ENCODE measurements at places on chromosomes 5 and 9.

GRCh38 chr5:10334831-10335230, 18.7 kb upstream of the MARCHF6 start:
- DNase-seq: no peak

GRCh38 chr5:16934123-16934522, 2.0 kb downstream of the MYO10 start:
- peak; percentile 86 for DNase-seq

- DNase-seq: no peak
Observed at GRCh38 chr9:32877103-32877502, 93.8 kb downstream of the TMEM215 start.

DNA sequence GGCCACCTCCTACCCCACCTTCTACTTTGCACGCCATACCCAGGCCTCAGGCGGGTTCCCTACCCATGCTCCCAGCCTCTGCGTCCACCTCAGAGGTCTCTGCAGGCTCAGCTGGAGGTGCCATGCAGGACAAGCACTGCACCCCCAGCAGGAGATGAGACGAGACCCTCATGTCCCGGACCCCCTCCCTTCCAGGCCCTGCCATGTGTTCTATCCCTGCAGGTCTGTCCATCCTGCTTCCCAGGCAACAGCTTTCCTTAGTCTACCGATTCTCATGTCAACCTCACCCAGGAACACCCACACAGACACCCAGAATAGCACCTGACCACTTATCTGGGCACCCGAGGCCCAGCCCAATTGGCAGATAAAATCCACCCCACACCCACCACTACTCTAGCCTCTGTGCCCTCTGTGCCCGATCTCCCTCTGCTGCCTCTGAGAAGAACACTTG, 52.1 kb downstream of the SEMA4D start:
- DNase-seq: no peak

DNA sequence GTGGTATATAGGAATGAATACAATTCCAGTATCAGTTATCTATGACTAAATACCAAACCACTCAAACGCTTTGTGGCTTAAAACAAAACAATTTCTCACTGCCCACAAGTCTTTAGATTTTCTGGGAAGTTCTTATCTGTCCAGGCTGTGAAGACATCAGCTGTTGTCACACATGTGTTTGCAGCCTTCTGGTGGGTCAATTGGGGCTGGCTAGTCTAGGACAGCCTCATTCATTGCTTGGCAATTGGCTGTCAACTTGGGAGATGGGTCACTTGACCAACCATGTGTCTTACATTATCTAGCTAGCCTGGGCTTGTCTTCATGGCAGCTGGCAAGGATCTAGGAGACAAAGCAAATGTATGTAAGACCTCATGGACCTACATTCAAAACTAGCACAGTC, 53.8 kb upstream of the PAPPA start:
- no peak for DNase-seq

DNA sequence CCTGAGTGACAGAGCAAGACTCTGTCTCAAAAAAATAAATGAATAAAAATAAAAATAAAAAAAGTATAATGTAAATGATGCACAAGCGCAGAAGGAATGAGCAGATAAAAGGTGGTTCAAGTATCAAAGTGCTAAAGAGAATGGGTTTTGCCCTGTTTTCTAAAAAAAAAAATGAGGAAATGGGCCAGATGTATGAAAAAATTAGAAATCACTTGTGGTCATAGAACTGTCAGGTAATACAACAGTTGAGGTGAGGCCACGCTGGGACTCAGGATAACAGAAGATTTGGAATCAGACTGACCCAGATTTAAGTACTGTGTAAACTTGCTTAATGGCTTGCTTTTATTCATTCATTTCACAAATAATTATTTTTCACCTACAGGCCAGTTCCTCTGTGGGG, 69.8 kb downstream of the MAPKAP1 start:
- DNase-seq: no peak

DNA sequence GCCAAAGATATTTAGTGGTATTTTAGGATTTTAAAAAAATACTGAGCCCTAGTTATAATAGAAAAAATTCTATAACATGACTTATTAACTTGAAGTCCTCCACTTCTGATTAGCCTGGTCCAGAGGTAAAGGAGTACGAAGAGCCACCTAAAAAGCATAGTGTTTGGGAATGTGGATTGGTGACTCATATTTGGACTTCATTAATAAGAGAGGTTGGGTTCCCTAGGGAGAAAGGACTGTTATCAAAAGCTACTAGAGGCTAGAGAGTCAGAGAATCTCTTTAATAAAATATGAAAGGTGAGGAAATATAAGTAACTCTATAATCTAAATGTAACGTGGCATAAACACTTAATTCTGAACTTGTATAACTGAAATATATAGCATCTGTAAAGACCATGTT, 180.7 kb upstream of the TARS1 start:
- no peak for DNase-seq

- no peak for DNase-seq
Observed at GRCh38 chr9:82524407-82524806, 535.8 kb downstream of the SPATA31D1 start.

DNA sequence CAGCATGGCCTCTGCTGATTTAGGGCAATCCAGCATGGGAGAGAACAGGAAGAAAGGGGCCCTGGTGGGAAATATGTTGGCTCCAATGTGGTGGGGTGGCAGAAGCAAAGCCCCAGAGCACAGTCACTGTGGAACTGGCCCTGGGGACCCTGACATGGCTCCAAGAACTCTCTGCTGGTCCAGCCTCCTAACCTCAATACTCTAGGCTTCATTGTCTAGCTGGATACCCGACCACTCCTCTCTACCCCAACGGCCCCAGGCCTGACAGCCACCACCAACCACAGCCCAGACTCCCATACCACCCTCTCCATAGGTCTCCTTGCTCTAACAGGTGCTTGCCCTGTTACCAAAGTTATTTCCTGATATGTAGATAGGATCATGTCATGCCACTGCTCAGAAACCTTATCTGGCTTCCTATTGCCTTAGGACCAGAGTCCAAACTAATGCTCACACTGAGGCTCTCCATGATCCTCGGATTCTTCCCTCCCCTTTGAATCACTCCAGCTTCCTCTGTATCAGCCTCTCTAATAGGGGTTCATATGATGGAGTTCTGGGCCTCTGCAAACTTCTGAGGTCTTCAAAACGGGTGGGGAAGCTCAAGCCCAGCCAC, 12.9 kb downstream of the ACSL6 start:
- DNase-seq: no peak

GRCh38 chr9:137789295-137789895, 88.2 kb upstream of the CACNA1B start:
- DNase-seq: no peak

GRCh38 chr5:57411982-57412381, 70.6 kb downstream of the ACTBL2 start:
- no peak for DNase-seq

- DNase-seq: no peak
Observed at GRCh38 chr5:172567843-172568242, 73.2 kb upstream of the NEURL1B start.

GRCh38 chr9:132840980-132841379, 37.1 kb downstream of the AK8 start:
- DNase-seq: no peak

DNA sequence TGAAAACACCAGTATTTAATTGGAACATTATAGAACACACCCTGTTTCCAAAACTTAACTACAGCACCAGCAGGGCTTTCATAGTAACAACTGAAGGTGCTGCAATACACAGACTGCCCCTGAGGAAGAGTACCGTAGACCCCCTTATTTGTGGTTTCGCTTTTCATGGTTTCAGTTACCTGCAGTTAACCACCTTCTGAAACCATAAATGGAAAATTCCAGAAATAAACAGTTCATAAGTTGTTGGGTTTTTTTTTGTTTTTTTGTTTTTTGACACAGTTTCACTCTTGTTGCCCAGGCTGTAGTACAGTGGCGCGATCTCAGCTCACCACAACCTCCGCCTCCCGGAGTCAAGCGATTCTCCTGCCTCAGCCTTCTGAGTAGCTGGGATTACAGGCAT, 9.5 kb upstream of the GLDC start:
- DNase-seq: no peak

GRCh38 chr5:5135957-5136676, 4.0 kb upstream of the ADAMTS16 start:
- no peak for DNase-seq

- DNase-seq: no peak
Observed at GRCh38 chr9:120839146-120839545, 3.6 kb downstream of the PSMD5 start.

GRCh38 chr5:11609570-11610303, 294.5 kb downstream of the CTNND2 start:
- no peak for DNase-seq

DNA sequence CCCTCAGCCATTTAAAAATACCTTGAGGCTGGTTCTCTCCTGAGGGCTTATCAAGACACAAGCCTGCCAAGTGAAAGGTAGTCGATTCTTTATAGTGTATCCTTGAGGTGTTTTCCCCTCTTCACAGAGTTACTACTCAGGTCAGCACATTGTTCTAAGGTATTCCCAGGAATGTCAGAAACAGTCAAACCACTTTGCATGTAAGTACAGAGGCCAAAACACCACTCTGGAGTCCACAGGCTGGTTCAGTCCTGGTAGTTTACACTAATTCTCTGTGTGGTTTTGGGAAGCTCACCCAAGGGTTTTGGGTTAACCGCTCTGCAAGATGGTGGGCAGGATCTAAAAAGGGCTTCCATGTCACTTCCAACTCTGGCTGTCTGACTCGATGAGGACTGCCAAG, 162.3 kb upstream of the PPP2R2B start:
- DNase-seq: no peak

GRCh38 chr9:636931-637591, 204.4 kb upstream of the DMRT1 start:
- DNase-seq: no peak

GRCh38 chr9:109792951-109793546, 13.1 kb downstream of the PALM2AKAP2 start:
- DNase-seq: no peak

GRCh38 chr9:106479679-106480078, 383.3 kb upstream of the ZNF462 start:
- DNase-seq: no peak

DNA sequence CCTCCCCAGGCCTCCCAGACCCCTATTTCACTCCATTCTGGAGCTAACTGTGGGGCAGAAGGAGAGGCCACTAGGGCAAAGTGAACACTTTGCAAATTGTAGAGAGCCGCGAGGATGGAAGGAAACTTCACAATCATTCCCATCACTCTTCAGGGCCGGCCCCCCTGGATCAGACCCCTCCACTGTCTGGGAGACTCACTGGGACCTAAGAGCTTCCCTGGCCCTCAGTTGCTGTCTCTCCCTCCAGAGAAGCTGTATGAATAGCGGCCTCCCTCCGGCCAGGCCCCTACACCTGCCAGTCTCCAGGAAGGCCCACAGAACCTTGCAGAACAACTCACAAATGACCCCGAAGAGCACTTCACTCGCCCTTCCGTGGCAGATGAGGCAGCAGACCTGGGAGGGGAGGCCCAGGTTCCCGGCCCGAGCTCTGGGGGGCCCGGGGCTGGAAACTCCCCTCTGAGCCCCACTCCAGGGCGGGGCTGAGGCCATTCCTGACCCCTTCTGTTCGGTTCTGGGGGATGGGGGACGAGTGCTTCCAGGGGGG, 141.9 kb upstream of the IER5L start:
- DNase-seq: peak; percentile 41

- no peak for DNase-seq
Observed at GRCh38 chr9:27425827-27426510, 98.1 kb upstream of the IFNK start.

GRCh38 chr5:148452499-148453193, 68.9 kb downstream of the FBXO38 start:
- DNase-seq: no peak

DNA sequence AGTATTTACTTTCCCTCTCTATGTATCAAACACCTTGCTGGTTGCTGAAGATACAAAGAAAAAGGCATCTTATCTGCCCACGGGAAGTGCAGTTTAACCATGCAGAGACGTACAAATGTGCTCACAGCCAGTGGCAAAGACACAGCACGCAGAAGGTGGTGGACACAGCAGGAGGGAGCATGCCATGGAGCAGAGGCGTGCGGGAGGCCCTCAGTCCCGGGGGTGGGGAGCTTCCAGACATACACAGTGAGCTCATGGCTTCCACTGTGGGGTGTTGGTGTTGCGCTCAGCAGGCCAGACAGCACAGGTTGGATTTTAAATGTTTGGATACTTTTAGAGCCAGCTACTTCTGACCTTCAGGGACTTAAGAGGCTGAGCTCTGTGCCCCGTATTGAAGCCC, 8.8 kb upstream of the BARX1 start:
- peak; percentile 34 for DNase-seq

- no peak for DNase-seq
Observed at GRCh38 chr9:112819635-112820496, 69.3 kb downstream of the SNX30 start.

DNA sequence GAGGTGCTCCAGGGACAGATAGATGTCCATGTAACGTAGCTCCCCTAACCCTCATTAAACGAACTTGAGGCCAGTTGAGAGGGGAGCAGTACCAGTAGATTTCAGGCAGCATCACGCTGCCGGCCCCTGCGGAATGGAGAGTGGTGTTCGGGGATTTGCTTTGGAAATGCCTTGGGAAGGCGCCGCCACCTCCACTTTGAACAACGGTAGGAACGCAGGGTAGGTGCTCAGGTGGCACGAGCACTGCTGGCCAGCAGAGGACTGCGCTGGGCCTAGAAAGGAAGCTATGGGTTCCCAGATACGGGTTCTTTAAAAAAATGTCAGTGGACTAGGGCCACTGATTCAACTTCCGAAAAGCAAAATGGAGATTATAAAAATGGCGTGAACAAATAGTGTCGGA, 271.8 kb downstream of the FANCC start:
- DNase-seq: peak; percentile 55

DNA sequence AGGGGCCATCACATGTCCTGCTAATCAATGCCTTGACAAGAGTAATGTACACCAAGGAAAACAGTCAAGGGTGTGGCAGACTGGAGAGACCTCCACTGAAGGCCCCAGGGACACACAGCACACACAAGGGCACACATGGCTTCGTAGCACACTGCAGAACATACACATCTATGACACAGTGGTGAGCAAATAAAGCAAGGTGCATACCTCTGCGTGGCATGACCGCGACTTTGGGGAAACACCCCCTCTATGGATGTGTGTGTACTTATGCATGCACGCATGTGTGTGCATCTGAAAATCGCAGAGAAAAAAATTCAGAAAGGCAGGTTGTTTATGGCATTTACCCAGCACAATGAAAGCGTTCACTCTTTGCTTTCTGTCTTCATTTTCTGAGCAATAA, 20.5 kb downstream of the SEMA4D start:
- no peak for DNase-seq

DNA sequence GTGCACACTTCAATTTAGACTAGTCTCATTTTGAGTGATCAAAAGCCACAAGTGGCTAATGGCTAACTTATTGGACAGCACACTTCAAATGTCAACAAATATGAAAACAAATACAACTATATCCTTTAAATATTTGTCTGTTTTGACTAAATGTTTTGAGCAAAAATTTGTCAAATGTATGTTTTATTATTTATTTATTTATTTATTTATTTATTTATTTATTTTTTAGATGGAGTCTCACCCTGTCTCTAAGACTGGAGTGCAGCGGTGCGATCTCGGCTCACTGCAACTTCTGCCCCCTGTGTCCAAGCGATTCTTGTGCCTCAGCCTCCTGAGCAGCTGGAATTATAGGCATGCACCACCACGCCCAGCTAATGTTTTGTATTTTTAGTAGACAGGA, 1392.1 kb upstream of the WWC1 start:
- DNase-seq: no peak
